Stimulated activated CD4-positive, alpha-beta T cell treated with anti-CD3 and anti-CD28 coated beads, TNF-alpha, amount 100 ng/mL, for 1 hour (primary cell): ENCODE measurements at places on chromosomes 13 and 19.

- no peak for DNase-seq
Measured at GRCh38 chr19:48283908-48284307, 14.0 kb downstream of the ZNF114 start.

DNA sequence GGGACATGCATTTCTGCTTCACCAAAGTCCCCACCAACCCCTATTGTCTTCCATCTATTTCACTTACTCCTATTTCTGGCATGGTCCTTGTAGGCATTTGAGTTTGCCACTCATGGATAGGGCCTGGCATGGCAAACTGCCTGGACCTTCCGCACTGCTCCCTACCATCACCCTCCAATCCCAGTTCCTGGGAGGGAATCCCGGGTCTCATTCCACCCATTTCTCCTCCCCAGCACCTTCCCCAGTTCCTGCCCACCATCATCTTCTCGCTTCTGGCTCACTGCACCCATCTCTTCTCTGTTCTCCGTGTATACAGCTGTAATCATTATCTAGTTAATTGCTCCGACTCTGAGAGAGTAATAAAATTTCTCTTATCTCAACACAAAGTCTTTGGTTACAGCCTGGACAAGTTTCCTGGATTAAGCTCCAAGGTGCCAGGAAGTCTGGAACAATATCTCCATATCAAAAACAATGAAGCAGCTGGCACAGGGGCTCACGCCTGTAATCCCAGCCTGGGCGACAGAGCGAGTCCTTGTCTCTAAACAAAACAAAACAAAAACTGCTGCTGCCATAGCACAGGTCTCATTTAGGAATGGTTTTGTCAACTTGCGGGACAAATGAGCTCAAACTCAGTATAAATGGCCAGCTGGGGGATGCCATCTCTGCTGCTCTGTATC is 17.0 kb upstream of the COX7A1 start:
- no peak for DNase-seq

DNA sequence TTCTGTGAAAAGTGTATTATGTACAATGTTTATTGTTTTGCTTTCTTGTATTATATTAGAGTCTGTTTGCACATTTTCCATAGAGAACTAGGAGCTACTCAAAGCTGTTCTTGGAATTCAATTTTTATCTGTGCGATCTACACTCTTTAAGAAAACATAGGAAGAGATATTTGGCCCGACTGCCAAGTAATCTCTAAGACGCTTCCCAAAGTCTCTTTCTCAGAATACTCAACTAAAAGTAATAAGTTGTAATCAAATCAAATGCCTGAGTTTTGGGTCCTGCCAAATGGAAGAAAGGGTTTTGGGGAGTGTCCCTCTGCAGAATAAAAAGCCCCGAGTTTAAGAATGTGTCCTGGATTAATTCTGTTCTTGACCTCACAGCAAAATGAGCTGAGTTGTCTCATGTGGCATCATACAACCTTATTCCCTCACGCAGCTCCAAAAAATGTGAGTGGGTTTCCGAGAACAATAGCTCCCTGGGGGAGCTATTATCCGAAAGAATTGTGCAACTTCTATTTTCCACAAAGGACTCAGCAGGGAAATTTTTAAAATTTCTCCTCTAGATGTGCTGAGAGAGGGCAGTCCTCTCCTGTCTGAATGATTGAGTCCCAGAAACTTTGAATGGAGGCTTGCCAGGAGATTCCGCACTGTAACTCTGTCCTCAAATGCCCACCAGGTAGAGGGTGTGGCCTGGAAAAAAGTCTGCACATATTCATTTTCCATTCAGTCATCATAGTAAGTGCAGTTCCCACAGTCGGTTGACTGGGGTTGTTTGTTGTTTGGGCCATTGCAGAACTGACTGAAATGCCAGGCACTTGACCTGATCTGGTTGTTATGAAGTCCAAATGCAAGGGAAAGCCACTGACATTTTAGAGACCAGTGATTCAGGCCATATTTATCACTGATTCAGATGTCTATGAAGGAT is 280.0 kb upstream of the SOX21 start:
- no peak for DNase-seq

DNA sequence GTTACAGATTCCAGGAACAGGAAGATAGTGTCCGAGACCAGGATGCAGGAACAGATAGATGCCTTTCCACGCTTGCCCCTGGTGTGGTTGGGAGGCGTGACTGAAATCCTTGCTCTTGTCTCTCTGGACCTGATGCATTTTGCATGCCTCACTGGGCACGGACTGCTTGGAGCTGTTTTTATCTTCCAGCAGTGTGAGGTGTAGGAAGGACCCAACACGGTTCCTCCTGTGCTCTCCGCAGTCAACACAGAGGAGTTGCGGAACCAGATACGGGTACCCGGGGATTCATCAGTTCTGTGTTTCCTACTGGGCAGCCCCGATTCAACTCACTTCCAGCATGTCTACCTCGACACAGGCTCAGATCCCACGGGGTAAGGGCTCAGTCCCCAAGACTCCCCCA is 6.5 kb downstream of the DOT1L start:
- DNase-seq: no peak

GRCh38 chr19:39637891-39638290 is 17.8 kb upstream of the LGALS16 start:
- no peak for DNase-seq

- DNase-seq: no peak
Measured at GRCh38 chr19:3115916-3116602, 19.8 kb upstream of the GNA15 start.

DNA sequence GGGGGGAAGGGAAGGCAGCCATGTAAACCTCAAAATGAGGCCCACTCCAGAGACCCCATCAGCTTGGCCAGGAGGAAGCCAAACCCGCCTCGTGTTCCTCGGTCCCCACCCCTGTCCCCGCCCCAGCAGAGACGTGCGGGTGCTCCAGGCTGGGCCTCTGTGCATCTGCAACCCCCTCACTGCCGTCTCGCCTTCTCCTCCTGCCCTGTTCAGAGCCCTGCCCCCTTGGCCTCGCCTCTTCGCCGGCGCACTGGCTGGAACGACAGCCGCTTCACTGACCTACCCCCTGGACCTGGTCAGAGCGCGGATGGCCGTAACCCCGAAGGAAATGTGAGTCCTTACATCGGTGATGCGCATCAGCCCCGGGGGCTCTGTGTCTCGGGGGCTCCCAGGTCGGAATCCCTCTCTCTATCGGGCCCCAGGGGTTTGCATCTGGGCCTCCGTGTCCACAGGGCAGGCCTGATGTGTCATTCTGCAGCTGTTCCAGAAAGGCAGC is 32.2 kb downstream of the TMEM161A start:
- DNase-seq: no peak

DNA sequence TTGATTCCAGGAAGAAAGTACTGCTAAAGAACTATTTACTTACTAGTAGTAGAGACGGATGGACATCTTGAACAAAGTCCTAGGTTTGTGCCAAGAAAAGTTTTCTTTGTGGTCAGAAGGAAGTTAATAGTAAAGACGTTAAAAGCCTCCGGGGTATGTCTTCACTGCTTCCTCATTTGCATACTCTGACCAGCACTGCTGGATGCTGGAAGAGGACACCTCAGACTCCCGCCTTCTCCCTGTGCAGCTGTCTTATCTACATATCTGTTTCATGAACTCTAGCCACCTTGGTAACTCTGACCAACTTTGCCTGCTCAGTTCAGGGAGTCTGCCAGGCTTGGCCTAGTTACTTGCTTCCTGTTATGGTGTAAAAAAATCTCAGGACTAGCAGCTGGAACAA is 1109.1 kb upstream of the MIR17HG start:
- no peak for DNase-seq

GRCh38 chr19:511101-511851 is 4.0 kb downstream of the TPGS1 start:
- peak; percentile 48 for DNase-seq

DNA sequence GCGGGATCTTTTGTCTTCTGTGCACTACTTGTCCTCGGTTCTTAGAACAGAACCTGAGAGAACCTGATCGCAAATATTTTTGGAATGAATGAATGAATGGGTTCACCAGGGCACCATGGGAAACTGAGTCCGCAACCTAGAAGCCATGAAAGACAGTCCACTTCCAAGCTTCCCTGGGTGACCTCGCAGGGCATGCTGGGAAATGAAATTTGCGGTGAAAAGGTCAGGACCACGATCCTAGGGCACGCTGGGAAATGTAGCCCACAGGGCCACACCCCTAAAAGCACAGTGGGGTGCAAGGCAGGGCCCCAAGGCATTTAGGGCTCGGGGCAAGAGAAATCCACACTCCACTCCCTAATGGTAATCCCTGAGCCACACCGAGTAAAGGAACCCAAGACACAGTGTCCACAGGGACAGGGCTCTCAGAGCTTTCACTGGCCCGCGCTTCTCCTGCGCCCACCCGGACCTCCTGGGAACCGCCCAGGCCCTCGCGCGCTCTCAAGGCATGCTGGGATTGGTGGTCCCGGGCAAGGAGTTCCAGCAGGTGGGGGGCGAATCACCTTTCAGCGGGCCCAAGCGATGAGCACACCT is 1.1 kb upstream of the PPP1R12C start:
- DNase-seq: no peak

- no peak for DNase-seq
Measured at GRCh38 chr13:100789968-100790367, 115.4 kb upstream of the TMTC4 start.

- no peak for DNase-seq
Measured at GRCh38 chr13:49124693-49125304, 95.3 kb upstream of the MLNR start.

DNA sequence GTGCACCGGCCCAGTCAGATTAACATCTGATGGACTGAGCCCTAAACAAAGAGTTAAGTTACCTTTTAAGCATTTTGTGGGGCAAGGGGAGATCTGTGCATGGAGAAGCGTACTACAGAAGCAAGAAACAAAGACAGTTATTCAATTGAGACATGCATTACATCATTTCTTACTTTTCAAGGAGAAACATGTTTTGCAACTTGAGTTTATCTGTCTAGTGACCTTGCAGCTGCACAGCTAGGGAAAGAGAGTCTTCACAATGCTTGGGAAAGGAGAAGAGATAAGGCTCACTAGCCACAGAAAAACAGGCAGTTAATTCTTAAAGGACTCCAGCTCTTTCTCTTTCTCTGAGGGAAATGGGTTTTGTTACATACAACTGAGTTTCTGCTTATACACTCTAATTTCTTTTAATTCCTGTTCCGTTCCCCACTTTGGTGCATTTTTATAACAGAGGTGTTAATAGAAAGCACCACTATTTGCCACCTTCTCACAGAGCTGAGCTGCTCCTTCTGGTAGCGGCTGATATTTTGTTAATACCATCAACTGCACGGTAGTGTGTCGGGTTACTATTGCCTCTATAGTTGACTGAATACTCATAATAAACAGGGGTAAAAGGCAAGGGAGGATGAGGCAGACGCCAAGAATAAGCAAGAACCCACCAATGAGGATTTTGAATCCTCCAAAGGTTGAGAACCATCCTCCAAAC is 55.9 kb downstream of the ZNF431 start:
- DNase-seq: no peak

- no peak for DNase-seq
Measured at GRCh38 chr19:30009013-30009412, 67.0 kb downstream of the URI1 start.

DNA sequence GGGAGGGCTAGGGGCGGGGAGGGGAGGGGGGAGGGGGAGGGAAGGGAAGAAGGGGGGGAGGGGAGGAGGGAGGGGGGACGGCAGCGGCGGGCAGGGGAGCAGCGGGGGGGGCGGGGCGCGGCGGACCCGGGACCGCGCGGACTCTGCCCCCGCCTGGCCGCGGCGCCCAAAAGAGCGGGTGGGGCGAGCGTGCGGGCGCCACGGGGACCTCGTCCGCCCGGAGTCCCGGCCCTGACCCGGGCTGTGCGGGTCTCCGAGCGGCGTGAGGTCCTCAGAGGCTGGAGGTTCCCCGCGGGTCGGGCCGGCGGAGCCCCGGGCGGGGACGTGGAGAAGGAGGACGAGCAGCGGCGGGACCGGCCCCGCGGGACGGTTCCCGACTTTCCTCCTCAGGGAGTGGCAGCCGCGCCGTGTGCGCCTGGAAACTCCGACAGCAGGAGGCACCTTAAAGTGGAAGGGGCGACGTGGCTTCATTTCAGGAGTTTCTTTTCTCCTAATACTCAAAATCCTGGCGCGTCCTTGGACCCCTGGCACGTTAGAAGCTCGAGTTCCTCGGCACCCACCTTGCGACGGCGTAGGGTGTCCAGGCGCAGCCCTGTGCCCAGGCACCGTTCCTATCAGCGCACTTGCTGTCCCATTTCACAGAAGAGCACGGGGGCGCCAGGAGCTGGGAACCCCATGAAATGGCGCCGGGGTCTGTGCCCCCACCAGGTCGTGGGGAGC is 518 bp upstream of the PLPP2 start:
- DNase-seq: no peak

DNA sequence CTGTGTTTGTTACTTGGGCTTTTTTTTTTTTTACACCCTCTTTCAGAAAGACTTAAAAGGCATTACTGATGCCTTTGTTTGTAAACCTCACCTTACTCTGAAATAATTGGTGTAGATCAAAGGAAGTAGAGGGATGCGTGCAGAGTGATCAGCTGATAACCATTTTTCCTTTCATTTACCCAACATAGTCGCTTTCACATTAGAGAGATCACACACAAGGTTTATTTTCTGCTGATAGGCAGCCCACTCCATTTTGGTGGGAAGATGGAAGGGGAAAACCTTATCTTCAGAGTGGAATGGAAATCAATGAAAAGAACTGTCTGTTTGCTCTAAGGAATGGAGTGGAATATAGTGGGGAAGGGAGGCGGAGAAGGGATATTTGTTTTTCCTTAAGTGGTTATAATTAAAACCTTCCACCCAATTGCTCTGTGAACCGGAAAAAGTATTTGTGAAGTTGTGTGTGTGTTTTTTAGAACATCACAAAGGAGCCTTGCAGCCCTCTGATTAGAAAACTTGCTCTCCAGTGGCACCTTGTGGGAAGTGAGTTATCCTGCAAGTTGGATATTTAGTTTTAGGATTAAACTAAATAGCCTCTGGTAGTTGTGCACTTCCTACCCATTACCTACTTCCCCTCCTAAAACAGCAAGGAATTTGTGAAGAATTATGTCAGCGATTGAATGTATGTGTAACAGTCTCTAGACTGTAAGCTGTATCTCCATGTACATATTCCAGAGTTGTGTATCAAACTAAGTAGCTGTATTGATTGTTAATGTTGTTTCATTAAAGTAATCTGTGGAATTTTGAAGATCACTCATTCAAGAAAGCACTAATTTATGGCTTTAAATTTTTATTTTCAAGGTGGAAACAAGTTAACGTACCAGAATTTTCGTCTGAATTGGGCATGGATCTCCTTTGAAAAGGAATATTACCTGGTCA is 76.8 kb downstream of the FREM2 start:
- DNase-seq: no peak

- DNase-seq: no peak
Measured at GRCh38 chr13:42149136-42149535, 100.7 kb downstream of the DGKH start.

GRCh38 chr13:67366533-67366932 is 136.4 kb upstream of the PCDH9 start:
- DNase-seq: no peak
